ENCODE measurements at places on chromosomes 3 and 15.
A peak's percentile ranks its signal among the peaks of the same experiment; 100 is the strongest.

DNA sequence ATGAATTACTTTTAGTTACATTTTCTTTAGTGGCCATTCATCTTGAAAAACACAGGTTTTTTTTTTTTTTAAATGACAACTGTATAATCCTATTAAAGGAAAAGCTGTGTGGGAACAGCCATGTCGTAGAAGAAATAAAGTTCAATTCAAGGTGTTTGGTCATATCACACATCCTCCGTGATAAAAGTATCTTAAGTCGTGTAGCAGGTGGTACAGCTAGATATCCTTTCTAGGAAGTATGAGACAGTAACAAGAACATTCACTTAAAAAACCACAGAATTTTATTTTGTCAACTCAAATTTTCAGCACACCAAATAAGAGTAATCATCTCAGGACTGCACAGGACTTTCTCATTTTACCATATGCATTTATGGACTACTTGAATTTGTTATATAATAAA lies 16.1 kb downstream of the ZDHHC23 start:
- no peak for DNase-seq

- no peak for DNase-seq
These were observed 19.5 kb downstream of the ACVR2B start for GRCh38 chr3:38473229-38473628.

GRCh38 chr15:65979837-65980236 lies 110.5 kb downstream of the RAB11A start:
- no peak for DNase-seq

- peak; percentile 10 for DNase-seq
These were observed 110.5 kb upstream of the GAP43 start for GRCh38 chr3:115512565-115513415.

GRCh38 chr3:47000198-47000815 lies 20.8 kb downstream of the NBEAL2 start:
- no peak for DNase-seq
